Posterior cingulate gyrus (tissue), 11 donors: ENCODE measurements at places on chromosomes 4 and X.

GRCh38 chr4:86036736-86037135 lies 323.1 kb downstream of the MAPK10 start:
- no peak for DNase-seq

GRCh38 chr4:188819233-188819632 lies 680.0 kb downstream of the TRIML1 start:
- no peak for DNase-seq

DNA sequence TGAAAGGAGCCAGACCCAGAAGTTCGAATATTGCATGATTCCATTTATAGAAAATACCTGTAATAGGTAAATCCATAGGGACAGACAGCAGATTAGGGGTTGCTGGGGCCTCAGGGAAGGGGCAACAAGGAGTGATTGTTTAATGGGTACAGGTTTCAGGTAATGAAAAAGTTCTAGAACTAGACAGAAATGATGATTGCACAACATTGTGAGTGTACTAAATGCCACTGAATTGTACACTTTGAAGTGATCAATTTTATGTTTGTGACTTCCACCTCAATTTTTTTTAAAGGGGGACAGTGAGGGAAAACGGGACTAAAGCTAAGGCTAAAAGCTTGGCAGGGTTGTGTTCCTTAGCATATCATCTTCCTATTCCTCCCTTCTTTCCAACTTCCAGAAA lies 23.5 kb downstream of the ZBTB33 start:
- DNase-seq = no peak

DNA sequence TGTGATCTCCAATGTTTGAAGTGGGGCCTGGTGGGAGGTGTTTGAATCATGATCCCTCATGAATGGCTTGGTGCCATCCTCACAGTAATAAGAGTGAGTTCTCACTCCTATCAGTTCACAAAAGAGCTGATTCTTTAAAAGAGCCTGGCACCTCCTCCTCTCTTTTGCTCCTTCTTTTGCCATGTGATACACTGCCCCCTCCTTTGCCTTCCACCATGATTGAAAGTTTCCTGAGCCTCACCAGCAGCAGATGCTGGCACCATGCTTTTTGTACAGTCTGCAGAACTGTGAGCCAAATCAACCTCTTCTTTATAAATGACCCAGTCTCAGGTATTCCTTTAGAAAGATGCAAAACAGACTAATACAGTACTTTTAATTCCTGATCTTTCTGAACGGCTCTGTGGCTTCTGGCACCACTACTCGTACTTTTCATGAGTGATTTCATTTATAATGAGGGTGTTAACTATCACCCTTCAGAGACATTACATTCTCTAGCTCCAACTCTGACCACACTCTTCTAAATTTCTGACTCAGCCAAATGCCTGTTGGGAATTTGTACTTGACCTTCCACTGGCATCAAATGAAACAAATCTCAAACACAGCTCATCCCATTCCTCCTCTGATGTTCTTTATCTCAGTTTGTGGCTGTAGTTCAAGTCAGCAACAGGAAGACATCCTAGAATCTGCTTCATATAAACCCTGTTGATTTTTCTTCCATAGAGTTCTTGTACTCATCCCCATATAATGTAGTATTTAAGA lies 4.2 kb downstream of the UFSP2 start:
- no peak for DNase-seq

GRCh38 chr4:108890484-108890881 lies 127.6 kb upstream of the ETNPPL start:
- DNase-seq = no peak

- DNase-seq = no peak
Observed at GRCh38 chr4:24287096-24287495, 297.3 kb downstream of the DHX15 start.

DNA sequence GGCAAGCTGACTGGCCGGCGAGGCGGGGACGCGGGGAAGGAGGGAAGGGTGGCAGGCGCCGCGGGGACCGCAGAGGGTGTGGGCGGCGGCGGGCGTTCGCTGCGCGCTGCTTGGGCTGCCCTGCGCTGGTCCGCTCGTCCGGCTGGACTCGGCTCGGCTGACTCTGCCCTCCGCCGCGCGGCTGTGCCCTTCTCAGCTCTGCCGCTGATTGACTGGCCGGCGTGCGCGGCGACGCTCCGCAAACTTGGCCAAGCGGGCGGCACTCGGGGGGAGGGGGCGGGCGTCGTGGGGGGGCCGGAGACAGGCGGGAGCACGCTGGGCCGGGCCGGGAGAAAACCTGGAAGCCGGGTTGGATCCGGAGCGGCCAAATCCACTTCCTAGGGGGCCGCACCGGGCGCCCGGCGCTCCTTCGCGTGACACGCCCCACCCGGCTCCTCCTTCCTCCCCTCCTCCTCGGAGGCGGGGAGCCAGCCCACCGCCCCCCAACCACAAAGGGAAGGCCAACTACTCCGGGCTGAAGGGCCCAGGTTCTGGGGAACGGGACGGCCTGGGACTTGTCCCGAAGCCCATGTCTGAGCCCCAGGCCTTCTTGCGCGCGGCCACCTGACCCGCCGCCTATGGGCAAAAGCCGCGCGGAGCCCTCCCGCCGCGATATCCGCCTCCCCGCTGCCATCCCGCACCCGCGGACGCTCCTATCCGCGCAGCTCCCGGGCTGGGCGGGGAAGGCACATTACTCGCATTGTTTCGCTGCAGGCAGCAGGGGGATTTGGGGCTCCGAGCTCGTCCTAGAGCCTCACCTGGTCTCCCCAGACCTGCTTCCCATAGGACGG lies at the start of gene GPC4:
GPC4 (minus strand) TSS at position 214 of the 830 bp plus-strand sequence. CDS start 524 bp downstream, outside the sequence.
- DNase-seq = peak; percentile 45
